Aortic smooth muscle cell (primary cell): ENCODE measurements at places on chromosomes 4 and X. TPM values are rescaled to one million over a fixed set of nuclear protein-coding genes. Genes with fewer than 3 reads are reported as not detected.

The PAGE5 gene
- total RNA-seq, result not detected in 2 replicates

The PLXNB3 gene
- 4.3 and 7.5 TPM in 2 replicates for total RNA-seq

The PLA2G12A gene
- total RNA-seq, result 67.6 and 102 TPM in 2 replicates

The ENPEP gene
- total RNA-seq, result under 0.01 and 0.50 TPM in 2 replicates

The CLNK gene
- total RNA-seq, result not detected in 2 replicates

The AKAP14 gene
- total RNA-seq, result not detected in 2 replicates

The MGAT4D gene
- total RNA-seq, result not detected in 2 replicates

The DSPP gene
- total RNA-seq, result not detected in 2 replicates

The YIPF7 gene
- 0.12 TPM in 1 of 2 replicates, not detected in the other for total RNA-seq

The FAM241A gene
- total RNA-seq, result 1.6 TPM in 2 replicates

The IL9R gene
- total RNA-seq, result 0.12 and 0.13 TPM in 2 replicates

The AADAT gene
- 2.7 and 3.3 TPM in 2 replicates for total RNA-seq

The SYNPO2 gene
- 1.6 and 2.4 TPM in 2 replicates for total RNA-seq

The GRIA3 gene
- 5.0 and 7.4 TPM in 2 replicates for total RNA-seq

The HGFAC gene
- not detected in 2 replicates for total RNA-seq

The DNAAF6 gene
- total RNA-seq, result not detected in 2 replicates

The HPF1 gene
- total RNA-seq, result 18.0 and 21.3 TPM in 2 replicates

The IGFBP7 gene
- 595 and 980 TPM in 2 replicates for total RNA-seq

The FGD1 gene
- total RNA-seq, result 3.2 and 4.7 TPM in 2 replicates

The IQSEC2 gene
- total RNA-seq, result 4.5 and 4.8 TPM in 2 replicates

The CLDN2 gene
- not detected in 2 replicates for total RNA-seq

The STK32B gene
- 4.1 and 4.6 TPM in 2 replicates for total RNA-seq

The MAGEA9B gene
- 0.06 TPM in 1 of 2 replicates, not detected in the other for total RNA-seq

The DCAF12L2 gene
- not detected in 2 replicates for total RNA-seq

The WWC2 gene
- 20.6 and 28.4 TPM in 2 replicates for total RNA-seq

The CYTL1 gene
- total RNA-seq, result 4.3 and 41.5 TPM in 2 replicates

The KIAA1210 gene
- total RNA-seq, result not detected in 2 replicates

The USP26 gene
- total RNA-seq, result not detected in 2 replicates

The CMC4 gene
- 7.7 and 9.5 TPM in 2 replicates for total RNA-seq

The ASB12 gene
- 0.06 and 0.13 TPM in 2 replicates for total RNA-seq

The CCNI gene
- total RNA-seq, result 77.4 and 113 TPM in 2 replicates

The TRPC5OS gene
- not detected in 2 replicates for total RNA-seq

The ATOH1 gene
- total RNA-seq, result not detected in 2 replicates

The ZNF157 gene
- 0.12 and 0.13 TPM in 2 replicates for total RNA-seq

The ARMCX1 gene
- 64.3 and 75.3 TPM in 2 replicates for total RNA-seq

The RBM46 gene
- under 0.01 TPM in 1 of 2 replicates, not detected in the other for total RNA-seq

The GABRA4 gene
- under 0.01 and 0.12 TPM in 2 replicates for total RNA-seq

The SPANXD gene
- not detected in 2 replicates for total RNA-seq

The FAM47A gene
- total RNA-seq, result not detected in 2 replicates

The CCSER1 gene
- under 0.01 and 0.13 TPM in 2 replicates for total RNA-seq

The SERTM2 gene
- total RNA-seq, result not detected in 2 replicates

The EREG gene
- total RNA-seq, result under 0.01 and 0.13 TPM in 2 replicates

The FLNA gene
- 2,321 and 2,651 TPM in 2 replicates for total RNA-seq

The KIF4A gene
- 11.4 and 16.4 TPM in 2 replicates for total RNA-seq

The CLDN22 gene
- not detected in 2 replicates for total RNA-seq

The PRDM8 gene
- 0.79 and 0.87 TPM in 2 replicates for total RNA-seq

The ARMCX4 gene
- 3.7 and 4.4 TPM in 2 replicates for total RNA-seq

The NONO gene
- 386 and 414 TPM in 2 replicates for total RNA-seq

The CXCL11 gene
- total RNA-seq, result under 0.01 TPM in 1 of 2 replicates, not detected in the other

The SLC6A14 gene
- total RNA-seq, result not detected in 2 replicates

The ADH1A gene
- 0.19 and 0.79 TPM in 2 replicates for total RNA-seq

The FAM53A gene
- total RNA-seq, result 1.3 and 1.8 TPM in 2 replicates

The OPRPN gene
- not detected in 2 replicates for total RNA-seq

The OCIAD2 gene
- 64.3 and 72.2 TPM in 2 replicates for total RNA-seq

The RNF150 gene
- total RNA-seq, result 0.13 and 0.25 TPM in 2 replicates
